ENCODE measurements at places on chromosomes 6 and 20. TPM values are rescaled to one million over a fixed set of nuclear protein-coding genes. Genes with fewer than 3 reads are reported as not detected.

BPIFB1 gene
- not detected for total RNA-seq

SIRPB1 gene
- total RNA-seq = not detected

CDKAL1 gene
- 27.5 TPM for total RNA-seq

HRH3 gene
- total RNA-seq = 1.9 TPM

BHLHE23 gene
- total RNA-seq = 2.1 TPM

PLEKHG1 gene
- total RNA-seq = 0.44 TPM

BANF2 gene
- total RNA-seq = not detected

HLA-DQA2 gene
- not detected for total RNA-seq

PTK6 gene
- total RNA-seq = 0.30 TPM

PRR3 gene
- total RNA-seq = 14.7 TPM

MLN gene
- total RNA-seq = not detected

NKAIN2 gene
- total RNA-seq = 1.8 TPM

NHLRC1 gene
- 1.0 TPM for total RNA-seq

OLIG3 gene
- 0.28 TPM for total RNA-seq

DNA sequence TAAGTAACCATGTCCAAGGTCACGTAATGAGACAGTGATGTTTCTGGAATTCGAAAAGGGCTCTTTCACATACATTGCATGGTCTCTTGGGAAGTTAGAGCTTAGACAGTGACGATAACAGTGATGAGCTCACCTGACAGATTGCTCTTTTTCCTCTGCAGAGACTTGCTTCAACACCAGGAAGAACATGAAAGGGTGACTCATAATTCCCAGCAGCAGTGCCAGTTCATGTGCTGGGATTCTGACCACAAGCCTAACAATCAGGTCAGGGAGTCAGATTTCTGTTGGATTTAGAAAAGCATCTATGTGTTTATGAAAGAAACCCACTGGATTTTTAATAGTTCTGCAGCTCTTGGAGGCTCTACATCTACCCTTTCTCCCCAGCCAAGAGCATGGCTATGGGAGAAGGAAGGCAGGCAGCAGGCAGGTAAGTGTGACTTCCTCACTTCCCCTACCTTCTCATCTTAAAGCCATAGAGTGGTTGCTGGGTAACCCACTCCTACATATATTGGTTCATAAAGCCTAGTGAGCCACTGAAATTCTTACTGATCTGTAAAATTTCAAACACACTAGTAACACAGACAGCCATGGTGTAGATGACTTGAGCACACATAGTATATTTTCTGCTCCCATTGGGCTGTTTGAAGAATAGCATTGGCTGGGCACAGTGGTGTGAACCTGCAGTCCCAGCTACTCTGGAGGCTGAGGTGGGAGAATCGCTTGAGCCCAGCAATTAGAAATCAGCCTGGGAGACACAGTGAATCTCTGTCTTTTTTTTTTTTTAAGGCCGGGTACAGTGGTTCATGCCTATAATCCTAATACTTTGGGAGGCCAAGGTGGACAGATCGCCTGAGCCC lies 44.4 kb upstream of the LOC128125822 start:
- no peak for DNase-seq

GRCh38 chr6:33339193-33339592 lies 21.6 kb upstream of the ZBTB22 start:
- no peak for DNase-seq

GRCh38 chr6:132995432-132995831 lies 181.1 kb downstream of the RPS12 start:
- no peak for DNase-seq

DNA sequence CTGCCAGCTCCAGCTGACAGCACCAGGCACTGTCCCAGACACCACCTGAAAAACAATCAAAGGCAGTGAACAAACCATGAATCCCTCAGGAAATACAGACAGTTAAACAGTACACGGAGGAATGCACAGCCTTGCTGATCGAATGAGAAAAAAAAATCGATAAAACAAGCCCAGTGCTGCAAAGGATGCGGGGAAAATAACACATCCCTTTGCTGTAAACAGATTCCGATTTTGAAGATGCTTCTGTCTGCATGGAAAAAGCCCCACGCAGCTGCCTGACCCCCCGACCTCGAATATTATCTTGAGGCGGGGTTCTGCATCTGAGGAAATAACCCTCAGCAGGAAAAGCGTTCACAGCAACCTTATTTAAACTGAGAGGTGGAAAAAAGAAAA lies 43.9 kb downstream of the RBM38 start:
- DNase-seq = no peak

GRCh38 chr6:98957450-98957849 lies 9.7 kb upstream of the FBXL4 start:
- no peak for DNase-seq

GRCh38 chr6:123805921-123806320 lies 2.3 kb downstream of the NKAIN2 start:
- DNase-seq = no peak

GRCh38 chr6:6008648-6009421 lies 2.1 kb upstream of the NRN1 start:
- DNase-seq = peak; percentile 94

- no peak for DNase-seq
Observed at GRCh38 chr20:4165984-4166725, 150.8 kb upstream of the RNF24 start.

DNA sequence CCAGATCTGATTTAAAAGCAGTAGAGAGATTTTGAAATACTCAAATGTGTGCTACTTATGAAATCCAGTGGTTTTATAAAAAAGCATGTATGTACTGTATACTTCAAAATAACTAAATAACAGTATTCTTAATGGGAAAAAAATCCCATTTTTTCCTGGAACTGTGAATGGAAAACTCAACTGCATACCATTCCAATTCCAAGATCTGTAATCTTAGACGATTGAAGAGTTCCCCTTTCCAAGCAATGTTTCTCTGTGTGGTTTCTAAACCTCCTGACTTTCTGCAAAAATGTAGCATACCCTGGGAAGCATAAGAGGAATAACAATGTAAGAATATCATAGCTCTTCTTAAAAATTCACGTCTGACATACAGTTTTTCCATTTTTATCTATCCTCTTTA lies 40.3 kb upstream of the HIVEP2 start:
- no peak for DNase-seq

GRCh38 chr6:166418691-166419143 lies 36.0 kb upstream of the MPC1 start:
- DNase-seq = no peak

DNA sequence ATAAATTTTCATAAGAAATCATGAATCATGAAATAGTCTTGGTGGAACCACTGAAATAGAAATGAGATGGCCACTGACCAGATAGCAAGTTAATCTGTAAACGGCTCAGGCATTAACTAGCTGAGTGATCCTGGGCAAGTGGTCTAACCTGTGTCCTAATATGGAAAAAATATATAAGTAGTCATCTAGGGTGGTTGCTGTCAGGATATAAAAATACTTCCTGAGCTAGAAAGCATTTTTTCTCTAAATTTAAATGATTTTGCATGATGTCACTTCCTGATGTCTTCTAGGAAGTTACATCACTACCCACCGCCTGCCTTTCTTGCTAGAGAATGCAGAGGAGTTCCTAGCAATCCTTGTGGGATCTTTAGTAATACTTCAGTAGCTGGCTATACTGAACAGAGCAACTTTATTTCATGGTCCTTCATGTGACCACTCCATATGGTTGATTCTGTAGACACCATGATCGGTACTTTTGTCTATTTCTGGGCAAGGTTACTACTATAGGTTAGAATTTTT lies 228.1 kb upstream of the CEP162 start:
- DNase-seq = no peak

DNA sequence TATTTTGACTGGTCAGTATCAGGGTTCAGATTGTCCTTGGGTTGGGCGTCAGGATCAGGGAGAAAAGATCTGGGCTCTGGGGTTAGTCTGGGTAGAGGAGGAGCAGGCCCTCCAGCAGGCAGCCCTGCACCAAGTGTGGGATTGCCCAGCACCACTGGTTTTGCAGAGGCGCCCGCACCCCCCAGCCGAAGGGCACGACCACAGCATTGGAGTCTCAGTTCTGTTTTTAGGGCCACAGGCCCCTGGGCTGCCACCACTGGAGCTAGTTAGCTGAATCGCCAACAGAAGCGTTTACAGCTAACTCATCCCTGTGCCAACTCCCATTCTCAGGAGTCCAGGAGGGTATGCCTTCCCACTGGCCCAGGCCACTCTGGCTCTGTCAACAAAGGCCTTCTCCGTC lies 84.2 kb downstream of the TCP11 start:
- no peak for DNase-seq

GRCh38 chr6:134589512-134589911 lies 271.6 kb upstream of the SGK1 start:
- DNase-seq = peak; percentile 13

- no peak for DNase-seq
Observed at GRCh38 chr6:21909321-21909720, 315.8 kb downstream of the SOX4 start.

GRCh38 chr6:156767603-156768467 lies 9.3 kb upstream of the ARID1B start:
- DNase-seq = peak; percentile 51

- no peak for DNase-seq
Observed at GRCh38 chr6:69012211-69012610, 377.1 kb downstream of the ADGRB3 start.

DNA sequence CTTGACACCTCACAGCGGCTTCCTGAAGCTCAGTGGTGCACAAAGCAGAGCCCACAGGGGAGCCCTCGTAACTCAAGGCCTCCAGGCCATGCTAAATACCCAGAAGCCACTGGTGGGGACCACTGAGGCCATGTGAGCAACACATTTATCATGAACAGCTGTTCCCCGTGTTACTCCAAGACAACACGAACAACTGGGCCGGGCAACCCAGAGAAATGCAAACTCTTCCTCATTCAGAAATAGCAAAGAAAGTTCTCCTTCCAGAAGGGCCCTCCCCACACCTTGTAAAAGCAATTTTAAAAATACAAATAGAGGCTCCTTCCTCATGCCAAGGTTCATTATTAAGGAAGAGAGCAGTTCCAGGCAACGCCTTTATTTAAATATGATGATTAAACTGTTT lies 36.3 kb upstream of the SLCO4A1 start:
- DNase-seq = no peak

GRCh38 chr6:114997813-114998292 lies 655.0 kb upstream of the HS3ST5 start:
- DNase-seq = no peak

- no peak for DNase-seq
Observed at GRCh38 chr20:20401991-20402390, 34.1 kb downstream of the INSM1 start.

- DNase-seq = no peak
Observed at GRCh38 chr6:156146891-156147290, 630.3 kb upstream of the ARID1B start.

DNA sequence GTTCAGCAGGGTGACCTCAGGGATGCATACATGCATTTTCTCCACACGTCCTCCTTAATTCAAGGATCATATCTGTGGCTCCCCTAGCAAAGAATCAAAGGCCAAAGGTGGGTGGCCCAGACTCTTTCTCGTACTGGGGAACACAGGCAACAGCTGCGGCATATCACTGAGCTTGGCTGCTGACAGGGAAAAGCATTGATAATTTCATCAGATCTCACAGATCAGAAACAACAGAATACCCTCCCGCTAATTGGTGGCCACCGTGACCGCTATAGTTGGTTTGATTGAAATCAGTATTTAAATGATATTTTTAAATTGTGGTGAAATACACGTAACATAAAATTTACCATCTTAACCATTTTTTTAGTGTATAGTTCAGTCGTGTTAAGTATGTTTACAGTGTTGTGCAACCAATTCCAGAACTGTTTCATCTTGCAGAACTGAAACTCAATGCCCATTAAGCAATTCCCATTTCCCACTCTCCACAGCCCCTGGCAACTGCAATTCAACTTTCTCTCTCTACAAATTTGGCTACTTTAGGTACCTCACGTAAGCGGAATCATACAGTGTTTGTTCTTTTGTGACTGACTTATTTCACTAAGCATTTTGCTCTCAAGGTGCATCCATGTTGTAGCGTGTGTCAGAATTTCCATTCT lies 74.7 kb upstream of the TMEM170B start:
- DNase-seq = no peak

- no peak for DNase-seq
Observed at GRCh38 chr6:126063512-126064146, 77.3 kb downstream of the TRMT11 start.

DNA sequence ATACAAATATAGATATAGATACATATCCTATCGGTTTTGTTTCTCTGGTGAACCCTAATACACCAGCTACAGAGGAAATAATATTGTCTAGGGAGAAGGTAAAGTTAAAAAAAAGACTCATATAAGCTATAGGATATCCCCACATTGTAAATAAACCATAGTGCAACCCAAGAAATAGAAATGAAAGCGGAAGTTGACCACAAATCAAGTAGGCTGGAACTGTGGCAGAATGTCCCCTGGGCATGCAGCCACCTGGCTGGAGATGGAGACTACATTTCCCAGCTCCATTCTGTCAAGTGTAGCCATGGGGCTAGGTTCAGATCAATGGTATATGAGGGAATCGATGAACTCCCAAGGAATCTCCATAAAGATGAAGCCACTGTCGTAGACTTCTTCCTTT lies 70.1 kb upstream of the RPS6KA2 start:
- DNase-seq = no peak

DNA sequence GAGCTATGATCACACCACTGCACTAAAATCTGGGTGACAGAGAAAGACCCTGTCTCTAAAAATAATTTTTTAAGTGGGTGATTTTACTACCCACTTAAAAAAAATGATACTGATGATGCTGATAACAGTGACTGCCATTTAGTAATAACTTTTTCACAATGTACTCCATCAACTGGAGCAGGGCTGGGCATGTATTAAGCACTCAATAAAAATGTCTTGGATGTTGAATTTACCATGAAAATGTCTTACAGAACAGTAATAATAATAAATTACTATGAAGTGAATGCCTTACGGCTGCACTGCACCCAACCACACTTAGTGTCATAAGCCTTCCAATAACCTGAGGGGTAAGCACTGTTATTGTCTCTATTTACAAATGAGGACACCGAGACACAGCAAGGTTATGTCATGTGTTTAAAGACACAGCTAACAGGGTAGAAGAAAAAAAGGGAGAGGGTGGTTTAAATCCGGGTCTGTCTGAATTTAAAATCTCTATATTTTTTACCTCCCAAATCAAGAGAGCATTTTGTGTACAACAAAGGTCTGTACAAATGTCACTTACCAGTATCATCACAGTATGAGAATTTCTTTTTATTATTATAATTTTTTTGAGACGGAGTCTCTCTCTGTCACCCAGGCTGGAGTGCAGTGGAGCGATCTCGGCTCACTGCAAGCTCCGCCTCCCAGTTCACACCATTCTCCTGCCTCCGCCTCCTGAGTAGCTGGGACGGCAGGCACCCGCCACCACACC lies 21.5 kb downstream of the RIMS4 start:
- DNase-seq = no peak

DNA sequence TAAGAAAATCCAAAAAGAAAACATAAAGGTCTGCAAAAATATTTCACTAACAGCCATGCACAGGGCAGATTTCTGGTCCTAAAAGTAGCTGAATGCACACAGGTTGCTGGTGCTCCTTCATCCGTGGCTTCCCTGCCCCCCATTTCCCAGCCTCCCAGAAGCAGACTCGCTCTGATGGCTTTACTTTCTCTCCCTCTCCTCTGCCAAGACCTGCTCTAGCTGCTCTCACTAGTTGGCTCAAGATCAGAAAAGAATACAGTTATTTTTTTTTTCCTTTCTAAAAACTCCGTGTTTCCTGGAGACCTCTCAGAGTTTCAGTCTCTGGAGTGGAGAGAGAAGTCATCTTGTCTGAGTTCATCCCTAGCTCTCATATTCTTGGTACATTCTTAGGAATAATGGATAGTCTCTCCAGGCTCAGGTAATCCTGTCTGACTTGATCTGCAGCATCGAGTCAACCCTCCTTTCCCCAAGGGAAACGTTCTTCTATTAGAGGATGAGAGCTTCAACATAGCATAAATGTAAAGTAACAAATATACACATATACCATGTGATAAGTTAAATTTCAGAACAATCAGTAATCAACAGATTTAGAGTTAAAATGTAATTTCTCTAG lies 214.2 kb downstream of the TBC1D7 start:
- DNase-seq = no peak
